SK-N-DZ (cell line): ENCODE measurements at places on chromosomes 2 and 18.

DNA sequence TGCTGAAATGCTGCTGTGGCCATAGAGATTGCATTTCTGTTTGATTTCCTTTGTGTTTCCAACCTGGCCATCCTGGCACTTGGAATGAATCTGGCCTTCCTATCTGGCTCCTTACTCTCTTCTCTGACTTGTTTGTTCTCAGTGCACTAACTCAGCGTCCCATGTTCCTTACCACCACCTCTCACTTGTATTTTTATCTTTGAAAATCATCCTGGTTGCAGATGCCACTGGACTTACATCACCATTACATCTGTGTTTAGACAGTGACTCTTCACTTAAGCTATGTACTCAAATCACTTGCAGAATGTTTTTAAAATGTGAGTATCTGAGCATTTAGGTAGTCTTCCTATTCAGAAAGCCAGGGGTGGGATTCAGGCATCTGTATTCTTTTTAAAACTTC is 239.5 kb downstream of the WDR7 start:
- DNase-seq = no peak

- no peak for DNase-seq
Observed at GRCh38 chr2:23618265-23618664, 233.3 kb downstream of the KLHL29 start.

- peak; percentile 23 for DNase-seq
Observed at GRCh38 chr2:182767578-182767977, 51.5 kb downstream of the DNAJC10 start.

DNA sequence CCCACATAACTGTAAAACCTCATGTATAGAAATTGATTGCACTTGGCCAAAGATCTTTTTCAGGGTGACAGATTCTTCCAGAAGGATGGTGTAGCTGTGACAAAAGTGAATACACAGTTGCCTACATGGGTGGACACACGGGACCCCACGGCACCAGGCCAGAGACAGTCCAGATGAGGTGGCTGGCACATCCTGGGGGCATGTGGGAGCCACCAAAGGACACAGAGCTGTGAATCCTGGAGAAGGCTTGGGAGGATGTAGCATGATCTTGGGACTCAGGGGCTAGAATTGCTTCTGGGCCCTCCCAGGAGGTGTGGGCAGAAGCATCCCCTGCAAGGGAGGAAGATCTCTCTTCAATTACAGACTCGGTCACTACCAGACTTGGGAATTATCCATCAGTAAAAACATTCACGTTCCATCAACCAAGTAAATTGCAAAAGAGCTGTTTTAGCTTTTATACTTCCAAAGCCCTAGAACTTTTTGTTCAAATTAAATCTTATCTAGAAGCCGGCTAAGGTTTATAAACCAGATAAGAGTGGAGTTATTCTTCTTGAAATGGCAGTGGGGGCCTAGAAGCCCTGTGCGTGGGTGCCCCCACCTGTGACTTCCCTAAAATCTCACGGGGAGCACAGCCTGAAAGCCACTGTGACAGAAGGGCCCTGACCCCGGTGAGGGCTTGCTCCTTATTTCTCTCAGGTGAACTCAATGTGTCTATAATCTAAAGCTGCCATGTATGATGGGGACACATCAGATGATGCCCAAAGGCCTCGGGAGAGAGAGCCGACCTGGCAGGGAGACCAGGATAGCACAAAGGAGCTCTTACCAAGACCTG is 81.7 kb downstream of the SEPTIN10 start:
- no peak for DNase-seq

GRCh38 chr2:147543056-147543455 is 301.8 kb upstream of the ACVR2A start:
- DNase-seq = no peak

- DNase-seq = no peak
Observed at GRCh38 chr2:55084641-55085040, 34.4 kb upstream of the RTN4 start.

GRCh38 chr2:157158111-157158510 is 99.4 kb upstream of the GALNT5 start:
- DNase-seq = no peak

DNA sequence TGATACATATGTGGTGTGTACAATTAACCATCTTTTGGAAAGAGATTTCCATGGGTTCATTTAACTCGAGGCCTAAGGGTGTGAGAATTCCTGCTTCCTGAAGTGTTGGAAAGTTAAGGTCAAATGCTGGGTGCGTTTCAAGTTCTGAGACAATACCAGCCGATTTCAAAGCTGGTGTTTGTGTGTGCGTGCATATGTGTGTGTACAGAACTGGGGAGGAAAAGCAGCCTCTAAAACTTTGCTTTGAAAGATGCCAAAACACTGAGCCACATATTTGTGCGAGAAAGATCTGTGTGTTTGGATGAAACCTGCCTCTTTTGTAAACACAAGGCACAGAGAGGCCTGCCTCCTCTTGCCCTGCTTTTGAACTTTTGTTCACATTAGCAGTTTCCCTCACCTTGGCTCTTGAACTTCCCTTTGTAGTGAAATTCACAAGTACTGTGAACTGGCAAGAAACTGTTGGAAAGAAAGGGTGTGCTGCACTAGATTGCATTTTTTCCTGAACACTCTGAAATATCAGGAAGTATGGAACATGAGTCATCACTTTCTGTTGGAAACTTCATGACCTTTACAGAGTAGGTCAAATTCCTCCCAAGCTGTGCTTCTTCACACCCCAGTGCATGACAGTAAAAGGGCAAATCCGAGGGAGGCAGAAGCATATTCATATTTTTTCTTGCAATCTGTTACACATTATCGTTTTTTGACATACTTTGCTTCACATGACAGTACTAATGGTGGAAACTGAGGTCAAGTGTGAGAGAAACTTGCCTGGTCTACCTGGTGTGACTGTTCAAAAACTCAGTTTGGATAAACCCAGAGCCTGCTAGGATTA is 20.0 kb upstream of the CAVIN2 start:
- DNase-seq = no peak

DNA sequence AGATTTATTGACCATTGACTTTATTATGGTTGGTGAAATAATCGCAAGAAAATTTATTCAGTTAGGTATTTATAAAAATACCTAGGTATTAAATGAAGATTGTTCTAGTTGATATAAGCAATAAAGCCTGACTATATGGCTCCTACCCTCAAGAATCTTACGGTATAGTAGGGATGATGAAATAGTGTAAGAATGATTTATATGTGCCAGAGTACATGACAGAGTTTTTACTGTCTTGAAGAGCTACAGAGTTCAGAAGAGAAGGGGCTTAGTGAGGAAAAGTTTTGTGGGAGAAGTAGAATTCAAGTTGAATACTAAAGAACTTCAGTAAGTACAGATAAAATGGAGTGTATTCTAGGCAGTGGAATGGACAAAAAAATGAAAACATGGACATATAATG is 9.7 kb downstream of the CREB1 start:
- DNase-seq = no peak

- DNase-seq = peak; percentile 71
Observed at GRCh38 chr2:207796585-207797350, 27.1 kb upstream of the FZD5 start.

DNA sequence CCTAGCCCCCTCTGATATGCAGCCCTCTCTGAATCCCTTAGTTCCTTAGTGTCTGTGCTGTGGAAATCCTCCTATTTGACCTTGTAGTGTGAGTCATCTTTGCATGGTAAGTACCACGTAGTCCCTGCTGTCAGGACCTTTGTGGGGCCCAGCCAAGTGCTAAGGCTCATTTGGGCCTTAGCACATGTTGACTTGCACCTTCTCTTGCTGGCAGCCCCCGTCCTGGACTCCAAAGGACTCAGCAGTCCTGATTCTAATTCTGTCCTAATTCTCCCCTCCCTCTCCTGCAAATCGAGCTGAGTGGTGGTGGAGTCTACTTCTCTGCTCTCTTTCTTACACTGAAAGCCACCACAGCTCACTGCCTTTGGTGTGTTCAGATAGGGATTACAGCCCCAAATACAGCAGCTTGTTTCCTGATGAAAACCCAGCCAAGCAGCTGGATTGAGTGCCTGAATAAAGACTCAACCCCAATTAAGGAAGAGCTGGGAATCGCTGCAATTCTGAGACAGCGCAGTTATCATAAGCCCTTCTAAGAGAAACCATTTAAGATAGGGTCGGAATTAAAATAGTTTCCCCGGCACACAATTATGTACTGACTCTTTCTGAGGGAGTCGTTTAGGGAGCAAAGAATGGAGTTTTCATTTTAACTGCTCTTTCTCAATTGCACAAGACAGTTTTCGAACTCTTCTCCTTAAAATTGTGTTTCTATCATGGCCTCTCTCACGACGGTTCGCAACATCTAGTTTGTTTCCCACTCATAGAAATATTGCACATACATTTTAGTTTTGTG is 215.6 kb upstream of the TNP1 start:
- no peak for DNase-seq

DNA sequence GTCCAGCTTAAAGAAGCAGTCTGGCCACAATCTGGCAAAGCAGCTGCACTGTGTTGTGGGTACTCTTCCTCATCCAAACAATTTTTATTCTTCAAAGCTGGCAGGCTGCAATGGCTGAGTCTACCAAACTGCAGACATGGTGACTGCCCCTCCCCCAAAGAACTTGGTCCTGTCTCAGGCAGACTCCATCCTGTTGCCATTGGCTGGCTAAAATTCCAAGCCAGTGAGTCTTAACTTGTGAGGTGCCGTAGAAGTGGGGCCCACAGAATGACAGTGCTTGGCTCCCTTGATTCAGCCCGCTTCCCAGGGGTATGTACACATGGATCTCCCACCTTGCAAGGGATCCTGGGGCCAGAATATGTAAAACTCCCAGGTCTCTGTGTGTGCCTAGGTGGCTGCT is 14.5 kb upstream of the NXPH2 start:
- DNase-seq = no peak

- DNase-seq = no peak
Observed at GRCh38 chr2:86498468-86499260, 57.5 kb downstream of the KDM3A start.

- DNase-seq = no peak
Observed at GRCh38 chr2:233832869-233833311, 21.4 kb downstream of the HJURP start.

GRCh38 chr2:37871456-37872191 is 53.5 kb upstream of the RMDN2 start:
- no peak for DNase-seq
